ENCODE measurements at places on chromosomes 4 and X.

- peak; percentile 75 for DNase-seq
Observed at GRCh38 chr4:184983672-184984356, 34.5 kb upstream of the HELT start.

DNA sequence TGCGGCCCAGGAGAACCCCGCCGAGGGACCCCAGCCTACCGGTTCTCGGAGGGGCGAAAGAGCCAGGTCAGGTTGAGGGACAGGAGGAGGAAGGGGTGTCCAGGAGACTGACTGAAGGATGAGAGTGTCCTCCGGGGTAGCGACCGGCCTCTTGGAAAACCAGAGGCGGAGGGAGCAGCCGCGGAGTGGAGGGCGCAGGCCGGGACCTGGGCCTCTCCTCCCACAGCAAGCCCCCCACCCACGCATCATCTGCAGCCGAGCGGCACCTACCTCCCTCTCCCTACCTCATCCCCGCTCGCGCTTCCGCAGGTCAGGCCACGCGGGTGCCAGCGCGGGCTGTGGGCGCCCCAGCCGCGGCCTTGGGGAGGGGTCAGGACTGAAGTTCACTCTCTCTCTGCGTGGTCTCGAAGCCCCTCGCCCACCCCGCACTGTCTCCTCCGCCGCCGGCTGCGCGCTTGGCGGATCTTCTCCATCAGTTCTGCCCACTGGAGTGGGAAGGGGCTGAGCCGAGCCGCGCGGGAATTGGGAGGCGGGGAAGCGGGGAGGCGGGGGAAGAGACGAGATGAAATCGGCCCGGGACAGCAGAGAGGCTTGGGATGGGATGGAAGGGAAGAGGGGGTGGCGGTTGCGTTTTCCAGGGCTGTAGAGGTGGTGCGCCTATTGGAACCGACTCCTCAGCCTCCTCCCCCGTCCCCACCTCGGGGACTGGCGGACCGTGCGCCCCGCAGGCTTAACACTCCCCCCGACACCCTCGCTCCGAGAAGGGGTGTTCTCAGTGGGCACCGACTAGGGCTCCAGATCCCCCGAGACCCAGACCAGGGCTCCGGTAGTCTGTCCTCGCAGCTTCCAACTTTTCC is 1.8 kb downstream of the NLGN4X start:
- no peak for DNase-seq

DNA sequence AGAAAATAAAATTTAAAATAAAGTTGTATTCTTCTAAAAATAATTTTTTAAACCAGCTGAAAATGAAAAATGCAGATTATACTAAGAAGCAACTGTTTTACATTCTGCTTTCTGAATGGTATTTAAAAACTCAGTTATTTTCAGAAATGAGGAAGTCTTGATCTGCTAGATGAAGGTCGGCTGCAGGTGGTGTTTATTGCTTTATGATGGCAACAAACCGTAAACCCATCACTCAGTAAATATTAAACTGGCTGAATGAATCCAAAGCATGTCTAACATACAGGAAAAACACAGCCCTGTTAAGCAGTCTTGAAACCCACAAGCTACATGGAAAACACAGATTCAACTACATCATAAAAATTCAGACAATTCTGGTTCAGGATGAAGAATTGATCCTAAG is 29.3 kb downstream of the DYNLT3 start:
- DNase-seq: no peak

DNA sequence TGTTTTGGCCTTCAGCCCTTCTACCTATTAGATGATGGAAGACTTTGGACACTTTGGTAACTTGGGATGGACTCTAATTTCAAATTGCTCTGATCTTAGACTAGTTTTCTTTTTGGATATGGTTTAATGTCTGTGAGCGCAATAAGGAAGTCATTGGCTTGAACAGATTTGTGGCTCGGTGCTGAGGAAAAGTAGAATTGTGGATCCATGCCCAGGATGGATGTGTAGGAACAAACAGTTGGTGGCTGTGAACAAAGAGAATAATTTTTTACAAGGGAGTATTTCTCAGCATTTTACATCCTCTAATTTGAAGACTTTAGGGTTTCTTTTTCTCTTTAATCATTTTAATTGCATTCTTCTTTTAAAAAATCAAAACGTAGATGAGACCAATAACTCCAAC is 327.1 kb downstream of the GLUD2 start:
- DNase-seq: no peak

- DNase-seq: no peak
Observed at GRCh38 chr4:1874201-1874600, 3.0 kb downstream of the NSD2 start.

GRCh38 chrX:151701071-151701470 is 5.8 kb downstream of the PRRG3 start:
- no peak for DNase-seq

GRCh38 chr4:151323667-151324066 is 1.7 kb downstream of the SH3D19 start:
- no peak for DNase-seq

DNA sequence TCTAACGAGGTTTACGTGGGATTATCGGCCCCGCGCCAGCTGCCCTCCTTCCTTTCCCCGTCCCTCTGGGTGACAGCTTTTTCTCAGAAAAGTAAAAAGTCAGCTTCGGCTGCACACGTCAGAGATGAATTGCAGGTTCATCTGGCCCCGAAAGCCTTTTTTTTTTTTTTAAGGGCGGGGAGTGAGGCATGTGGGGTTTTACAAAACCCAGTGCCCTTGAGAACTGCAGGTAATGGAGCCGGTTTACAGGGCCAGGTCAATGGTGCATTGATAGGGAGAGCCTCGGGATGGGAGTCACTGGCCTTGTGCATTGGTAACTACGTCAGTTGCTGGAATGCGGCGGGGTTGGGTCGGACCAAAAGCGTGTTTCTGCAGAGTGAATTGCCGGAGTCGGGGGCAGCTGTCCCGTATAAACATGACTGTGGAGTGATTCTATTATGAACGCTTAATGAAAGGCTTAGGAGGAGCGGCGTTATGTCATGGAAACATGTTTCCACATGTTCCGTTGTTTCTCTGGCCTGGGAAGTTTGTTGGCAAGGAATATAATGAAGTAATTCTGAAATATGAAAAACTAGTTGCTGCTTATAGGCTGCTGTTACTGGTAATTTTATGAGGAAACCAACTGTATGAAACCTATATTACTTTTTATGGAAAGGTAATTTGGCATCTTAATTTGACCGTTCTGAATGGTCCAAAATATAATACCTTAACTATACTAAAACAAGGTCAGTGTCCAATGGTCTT is 1.1 kb downstream of the HSPA4L start:
- peak; percentile 66 for DNase-seq

DNA sequence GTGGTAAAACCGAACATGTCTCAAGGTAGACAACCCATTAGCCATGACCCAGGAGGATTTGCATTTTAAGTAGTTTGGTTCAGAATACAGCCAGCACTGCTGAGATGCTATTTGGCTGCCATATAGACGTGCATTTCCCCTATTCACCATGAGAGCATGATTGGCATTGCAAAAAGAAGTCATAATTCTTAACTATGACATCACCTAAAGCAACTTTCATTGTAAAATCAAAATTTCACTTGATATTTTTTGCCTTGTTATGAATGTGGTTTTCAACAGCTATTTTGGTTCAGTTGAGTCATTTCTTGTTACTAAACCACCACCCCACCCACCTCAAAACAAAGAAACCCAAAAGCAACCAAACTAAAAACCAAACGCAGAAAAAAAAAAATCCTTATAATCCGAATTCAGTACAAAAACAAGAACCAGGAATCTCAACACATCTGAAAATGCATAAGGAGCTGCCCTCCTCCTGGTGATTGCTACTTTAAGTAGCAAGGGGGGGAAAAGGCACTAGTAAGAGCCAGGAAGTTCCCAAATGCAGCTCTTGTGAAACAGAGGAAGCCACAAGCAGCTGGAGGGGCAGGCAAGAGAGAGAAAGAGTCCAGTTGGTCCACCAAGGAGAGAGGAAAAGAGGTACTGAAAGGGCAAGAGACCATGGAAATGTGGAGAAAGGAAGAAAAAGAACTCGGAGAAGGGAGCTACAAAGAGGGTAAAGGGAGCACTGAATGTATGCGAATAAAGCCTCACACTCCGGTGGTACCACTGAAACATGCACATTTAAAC is 3.1 kb downstream of the SLITRK4 start:
- DNase-seq: no peak

GRCh38 chr4:94507708-94508107 is 56.0 kb downstream of the PDLIM5 start:
- DNase-seq: peak; percentile 77

GRCh38 chrX:2282490-2283090 is 218.2 kb downstream of the DHRSX start:
- no peak for DNase-seq

DNA sequence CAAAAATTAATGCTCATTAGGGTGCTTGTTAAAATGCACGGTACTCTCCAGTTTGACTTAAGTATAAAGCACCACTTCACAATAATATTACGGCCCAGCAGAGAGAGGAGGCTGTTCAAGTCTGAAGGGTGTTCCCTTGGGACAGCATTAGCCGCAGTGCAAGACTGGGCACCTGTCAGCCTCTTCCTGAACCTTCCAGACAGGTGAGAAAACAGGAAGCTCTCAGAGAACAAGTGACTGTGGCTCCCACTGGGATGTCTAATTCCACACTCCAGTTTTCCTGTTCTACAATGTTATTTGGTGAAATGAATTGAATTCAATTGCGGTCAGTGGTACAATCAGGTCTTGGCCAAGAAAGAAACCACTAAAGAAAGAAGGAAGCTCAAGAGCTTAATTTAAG is 414.4 kb downstream of the SMARCA1 start:
- DNase-seq: no peak

DNA sequence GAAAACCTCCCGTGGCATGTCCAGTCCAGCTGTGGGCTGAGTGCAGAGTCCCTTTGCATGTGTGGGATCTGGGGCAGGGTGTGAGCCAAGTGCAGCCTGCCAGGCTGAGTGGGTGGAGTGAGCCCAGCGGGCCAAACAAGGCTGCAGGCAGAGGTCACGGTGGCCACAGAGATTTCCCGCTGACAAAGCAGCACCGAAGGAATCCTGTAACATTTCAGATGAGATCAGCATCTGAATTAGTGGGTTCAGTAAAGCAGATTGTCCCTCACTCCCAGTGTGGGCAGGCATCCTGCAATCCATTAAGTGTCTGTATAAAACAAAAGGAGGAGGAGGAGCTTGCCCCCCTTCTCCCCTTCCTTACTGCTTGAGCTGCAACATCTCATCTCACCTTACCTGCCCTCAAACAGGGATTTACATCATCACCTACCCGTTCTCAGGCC is 324.4 kb downstream of the FAT4 start:
- DNase-seq: peak; percentile 6

GRCh38 chrX:17405225-17405969 is 30.4 kb downstream of the NHS start:
- peak; percentile 25 for DNase-seq

DNA sequence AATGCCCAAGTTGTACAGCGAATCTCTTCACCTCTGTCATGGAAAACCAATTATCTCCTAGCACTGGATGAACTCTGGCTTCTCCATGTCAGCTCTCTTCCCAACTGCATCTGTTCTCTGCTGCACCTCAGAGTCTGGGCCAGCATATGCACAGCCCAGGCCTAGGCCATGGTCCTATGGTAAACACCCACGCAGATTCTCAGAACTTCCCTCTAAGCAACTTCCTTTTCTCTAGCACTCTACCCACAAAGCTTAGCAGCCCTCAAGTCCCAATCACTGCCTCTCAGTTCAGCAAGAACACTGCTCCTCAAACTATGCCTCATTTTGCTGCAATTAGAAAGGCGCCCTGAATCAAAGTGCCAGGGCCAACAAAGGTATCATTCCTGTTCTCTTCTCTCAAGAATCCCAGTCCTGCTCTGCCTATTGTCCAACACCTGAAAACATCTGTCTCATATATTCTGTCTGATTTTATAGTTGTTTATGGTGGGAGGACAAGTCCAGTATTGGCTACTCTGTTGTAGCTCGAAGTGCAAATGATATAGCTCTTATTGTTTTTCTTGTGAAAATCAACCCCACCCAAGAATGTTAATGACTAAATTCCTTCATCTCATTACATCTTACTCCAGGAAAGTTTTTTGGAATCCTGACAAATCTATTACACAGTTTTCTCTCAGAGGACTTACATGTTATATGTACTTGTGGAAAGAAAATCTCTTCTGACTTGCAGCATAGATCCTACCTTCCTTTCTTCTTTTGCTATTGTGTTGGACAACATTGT is 85.4 kb downstream of the DCHS2 start:
- no peak for DNase-seq

- peak; percentile 4 for DNase-seq
Observed at GRCh38 chrX:138127314-138127713, 561.4 kb downstream of the ZIC3 start.

GRCh38 chr4:57110640-57111511 is 691 bp upstream of the IGFBP7 start:
- DNase-seq: peak; percentile 58

- peak; percentile 20 for DNase-seq
Observed at GRCh38 chrX:71859637-71860036, 51.0 kb upstream of the NHSL2 start.

GRCh38 chr4:153785910-153786721 is 2.8 kb downstream of the SFRP2 start:
- DNase-seq: peak; percentile 50

DNA sequence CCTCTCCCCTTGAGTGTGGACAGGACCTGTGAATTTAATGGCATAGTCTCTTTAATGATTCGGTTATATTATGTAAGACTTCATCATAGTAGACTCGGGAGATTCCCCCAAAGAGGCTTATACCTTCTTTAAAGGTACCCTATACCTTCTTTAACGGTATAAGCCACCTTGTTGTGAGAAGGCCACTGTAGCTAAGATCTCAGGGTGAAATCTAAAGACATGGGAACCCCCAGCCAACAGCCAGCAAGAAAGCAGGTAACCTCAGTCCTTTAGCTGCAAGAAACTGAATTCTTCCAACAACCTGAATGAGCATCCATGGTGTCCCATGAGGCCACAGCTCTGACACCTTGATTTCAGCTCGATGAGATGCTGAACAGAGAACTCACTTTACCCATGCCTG is 931 bp downstream of the DDX60 start:
- no peak for DNase-seq

DNA sequence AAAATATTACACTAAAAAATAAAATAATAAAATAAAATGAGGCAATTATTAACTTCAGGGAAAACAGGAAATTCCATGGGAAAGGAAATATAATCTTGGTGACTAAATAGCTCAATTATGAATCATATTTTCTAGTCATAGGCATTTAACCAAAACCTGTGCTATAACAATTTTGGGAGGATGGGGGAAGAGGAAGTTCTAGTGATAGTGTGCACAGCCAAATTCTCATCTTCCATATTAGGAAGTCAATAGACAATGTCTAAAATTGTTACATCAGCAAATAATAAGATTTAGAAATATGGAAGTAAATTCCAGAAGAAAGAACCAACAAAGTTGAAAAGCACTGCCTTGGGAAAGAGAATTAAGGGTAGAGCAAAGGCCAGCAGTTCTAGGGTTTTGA is 2.8 kb downstream of the AWAT2 start:
- peak; percentile 57 for DNase-seq

Data from GM03348 (cell line).